Neural progenitor cell (in vitro differentiated cells): ENCODE measurements at places on chromosomes 11 and 22.
A peak's percentile ranks its signal among the peaks of the same experiment; 100 is the strongest.

GRCh38 chr11:15216678-15217077 is 102.0 kb downstream of the INSC start:
- no peak for DNase-seq

- no peak for DNase-seq
Observed at GRCh38 chr22:49903322-49904039, 14.8 kb downstream of the ALG12 start.

DNA sequence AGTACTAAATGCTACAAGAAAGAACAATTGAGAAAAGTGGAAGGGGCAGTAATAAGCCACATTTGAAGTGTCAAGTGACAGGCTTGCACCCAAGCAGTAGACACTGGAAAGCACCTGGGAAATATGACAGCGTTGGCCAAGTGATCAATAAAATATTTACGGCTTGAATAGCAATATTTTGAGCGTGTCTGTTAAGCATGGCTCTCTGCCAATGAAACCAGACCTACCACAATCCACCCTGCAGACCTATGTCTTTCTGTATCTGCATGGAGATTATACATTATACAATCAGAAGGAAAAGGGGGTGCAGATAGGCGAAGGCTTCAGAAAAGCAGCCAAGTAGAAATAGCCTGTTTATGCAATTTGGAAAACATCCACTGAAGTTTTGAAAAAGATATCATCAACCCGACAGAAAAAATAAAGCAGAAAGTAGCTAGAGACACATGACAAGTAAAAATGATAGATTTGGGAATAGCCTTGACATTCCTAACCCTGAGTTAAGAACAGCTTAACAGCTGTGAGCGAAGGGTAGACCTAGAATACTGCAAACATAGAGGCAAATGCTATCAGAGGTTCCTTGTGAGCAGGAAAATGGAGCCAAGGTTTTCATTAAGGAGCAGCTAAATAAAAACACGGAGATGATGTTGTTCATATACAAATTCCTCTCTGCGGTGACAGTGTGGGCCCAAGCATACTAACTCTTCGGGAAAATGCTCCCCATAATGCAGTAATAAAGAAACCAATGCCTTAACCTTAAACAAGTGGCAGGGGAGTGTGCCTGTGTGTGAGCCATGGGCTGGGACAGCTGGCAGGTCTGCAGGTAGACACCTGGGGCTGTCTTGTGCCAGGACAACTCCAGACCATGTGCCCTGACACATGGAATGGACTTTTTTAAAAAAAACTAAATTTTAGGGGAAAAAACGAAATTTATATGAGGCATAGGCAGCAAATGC is 71.3 kb downstream of the ETS1 start:
- DNase-seq: no peak

GRCh38 chr11:126061707-126062678 is 673 bp downstream of the CDON start:
- peak; percentile 83 for DNase-seq

DNA sequence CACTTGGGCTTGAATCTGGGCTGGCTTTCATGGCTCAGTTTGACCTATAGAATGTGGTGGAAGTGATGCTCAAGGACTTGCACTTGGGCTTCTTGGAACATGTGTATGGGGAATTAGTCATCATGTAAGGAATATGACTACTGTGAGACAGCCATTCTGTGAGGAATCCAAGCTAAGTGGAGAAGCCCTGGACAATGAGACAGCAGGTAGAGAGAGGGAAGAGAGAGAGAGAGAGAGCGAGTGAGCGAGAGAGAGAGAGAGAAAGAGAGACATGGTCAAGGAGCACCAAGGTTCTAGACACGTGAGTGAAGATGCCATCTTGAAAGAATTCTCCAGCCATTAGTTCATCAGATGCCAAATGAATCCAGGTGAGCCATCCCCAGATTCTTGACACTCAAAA is 261.6 kb upstream of the SORL1-AS1 start:
- DNase-seq: no peak

GRCh38 chr11:71977743-71978418 is 20.8 kb upstream of the IL18BP start:
- peak; percentile 47 for DNase-seq

DNA sequence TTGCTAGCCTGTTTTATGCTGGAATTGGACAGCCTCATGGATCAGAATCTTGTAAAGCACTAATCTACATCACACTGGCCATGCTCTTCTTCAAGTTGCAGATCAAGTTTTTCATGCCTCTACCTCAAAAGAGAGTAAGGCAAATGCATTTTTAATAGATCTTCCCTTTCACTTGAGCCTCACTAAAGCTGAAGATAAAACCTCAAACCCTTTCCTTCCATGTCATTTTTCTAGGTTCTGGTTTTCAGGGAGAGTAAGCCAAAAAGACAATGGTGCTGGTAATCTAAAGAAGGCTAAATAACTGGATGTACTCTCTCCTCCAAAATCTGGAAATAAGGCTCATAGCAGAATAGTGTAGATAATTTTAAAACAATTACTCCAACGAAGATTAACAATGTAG is 28.3 kb downstream of the POU2AF1 start:
- no peak for DNase-seq

DNA sequence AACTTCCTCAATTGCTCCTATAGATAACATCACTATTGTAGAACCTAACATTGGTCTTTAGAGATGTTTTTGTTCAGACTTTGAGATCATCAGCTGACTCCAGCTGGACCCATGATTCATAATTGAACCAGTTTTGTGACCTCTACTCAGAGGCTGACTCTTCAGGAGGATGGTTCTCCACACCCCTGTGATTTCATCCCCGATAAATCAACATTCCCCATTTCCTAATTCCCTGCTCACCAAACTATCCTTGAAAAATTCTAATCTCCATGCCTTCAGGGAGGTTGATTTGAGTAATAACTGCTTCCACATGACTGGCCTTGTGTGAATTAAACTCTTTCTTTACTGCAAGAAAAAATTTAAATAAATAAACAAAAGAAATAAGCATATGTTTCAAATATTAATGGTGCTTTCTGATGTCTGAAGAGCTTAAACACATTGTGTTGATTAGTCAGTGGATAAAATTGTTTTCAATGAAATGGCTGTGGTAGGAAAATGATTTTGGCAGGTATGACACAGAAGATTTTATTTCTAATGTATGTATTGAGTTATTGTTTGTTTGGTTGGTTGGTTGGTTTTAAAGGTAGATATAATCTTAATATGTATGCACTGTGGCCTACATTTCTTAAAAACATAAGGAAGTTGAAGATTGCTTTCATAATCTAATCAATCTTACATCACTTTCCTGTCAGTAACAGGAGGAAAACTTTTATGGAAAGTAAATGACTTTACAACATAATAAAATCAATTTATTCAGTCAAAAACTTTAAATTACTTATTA is 427.9 kb upstream of the CCDC179 start:
- DNase-seq: no peak

- DNase-seq: no peak
Observed at GRCh38 chr22:19419464-19420178, 11.9 kb downstream of the HIRA start.

DNA sequence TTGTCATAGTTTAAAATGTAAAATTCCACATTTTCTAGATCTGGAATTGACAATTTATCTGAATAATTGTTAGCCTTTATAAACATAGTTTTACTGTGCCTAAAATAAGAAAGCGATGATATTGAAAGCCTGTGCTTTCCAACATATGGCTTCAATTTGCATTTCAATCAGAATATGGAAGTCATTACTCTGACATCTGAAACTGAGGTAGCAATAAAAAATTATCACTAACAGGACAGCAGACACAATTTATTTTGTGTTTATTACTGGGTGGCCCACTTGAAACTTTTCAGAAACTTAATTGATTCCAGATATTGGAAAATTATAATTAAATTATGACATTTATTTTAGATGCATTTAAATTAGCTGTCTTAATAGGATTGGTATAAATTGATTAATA is 78.5 kb downstream of the TMEM135 start:
- no peak for DNase-seq

- DNase-seq: no peak
Observed at GRCh38 chr11:29119116-29119515, 897.7 kb downstream of the KCNA4 start.

DNA sequence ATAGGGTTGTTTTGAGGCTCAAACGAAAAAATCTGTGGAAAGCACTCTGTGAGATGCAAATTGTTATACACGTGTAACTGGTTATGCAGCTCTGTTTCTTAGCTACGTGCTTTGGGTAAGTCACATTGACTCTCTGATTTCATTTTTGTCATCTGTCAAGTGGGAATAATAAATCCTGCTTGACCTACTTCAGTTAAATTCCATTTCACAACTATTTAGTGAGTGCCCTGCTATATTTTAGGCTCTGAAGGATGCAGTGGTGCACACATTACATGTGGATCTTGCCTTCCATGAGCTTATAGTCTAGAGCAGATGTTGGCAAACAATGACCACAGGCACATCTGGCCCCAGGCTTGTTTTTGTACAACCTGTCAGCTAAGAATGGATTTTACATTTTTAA is 133.6 kb upstream of the PLET1 start:
- DNase-seq: no peak

DNA sequence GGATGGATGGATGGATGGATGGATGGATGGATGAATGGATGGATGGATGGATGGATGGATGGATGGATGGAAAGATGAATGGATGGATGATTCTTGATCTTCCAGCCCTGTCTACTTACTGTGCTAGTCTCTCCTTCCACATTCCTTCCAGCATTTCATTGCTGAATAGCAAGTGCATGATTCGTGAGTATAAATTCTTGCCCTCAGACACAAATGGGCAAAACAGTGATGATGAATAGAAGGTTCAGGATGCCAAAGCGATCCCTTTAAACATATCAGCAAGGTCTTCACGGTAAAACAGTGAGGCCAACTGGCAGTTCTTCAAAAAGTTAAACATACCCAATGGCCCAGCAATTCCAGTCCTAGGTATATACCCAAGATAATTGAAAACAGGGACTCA is 400.2 kb downstream of the MN1 start:
- DNase-seq: no peak
